Left colon (tissue), 2 donors: ENCODE measurements at places on chromosomes 16 and 17. TPM values are rescaled to one million over a fixed set of nuclear protein-coding genes. Genes with fewer than 3 reads are reported as not detected.

The SCIMP gene
- 0.64 TPM for total RNA-seq

The CCL18 gene
- 0.85 TPM for total RNA-seq

The TOM1L1 gene
- total RNA-seq = 69.1 TPM

The MYH8 gene
- total RNA-seq = not detected

The KSR1 gene
- total RNA-seq = 29.1 TPM

The RUNDC3A gene
- 1.5 TPM for total RNA-seq

The PROCA1 gene
- total RNA-seq = 1.4 TPM

The DHRS7C gene
- total RNA-seq = 0.31 TPM

The TBC1D3E gene
- not detected for total RNA-seq

The CEP295NL gene
- total RNA-seq = 1.3 TPM

The KRTAP9-8 gene
- total RNA-seq = not detected

The MT1H gene
- total RNA-seq = 80.9 TPM

The NPTX1 gene
- total RNA-seq = 0.12 TPM

The CCL5 gene
- total RNA-seq = 4.4 TPM

The TP53TG3B gene
- not detected for total RNA-seq

The FSCN2 gene
- total RNA-seq = 2.3 TPM

The ZNF207 gene
- 143 TPM for total RNA-seq

The TBC1D3D gene
- 0.53 TPM for total RNA-seq

The CRHR1 gene
- total RNA-seq = not detected

The CDH11 gene
- total RNA-seq = 4.4 TPM

The FAM171A2 gene
- 0.24 TPM for total RNA-seq

The MYL4 gene
- not detected for total RNA-seq

The KRTAP9-2 gene
- not detected for total RNA-seq

The NETO2 gene
- 3.0 TPM for total RNA-seq

The TEKT1 gene
- not detected for total RNA-seq

The SMTNL2 gene
- 0.25 TPM for total RNA-seq

The C16orf92 gene
- total RNA-seq = not detected

The MYH2 gene
- total RNA-seq = not detected

The KAT8 gene
- 61.6 TPM for total RNA-seq

The ZNF624 gene
- 3.7 TPM for total RNA-seq

The TTLL6 gene
- 14.3 TPM for total RNA-seq

The GAS2L2 gene
- total RNA-seq = 0.08 TPM

The IRX5 gene
- not detected for total RNA-seq

The RPUSD1 gene
- total RNA-seq = 24.1 TPM

The PRSS27 gene
- 0.76 TPM for total RNA-seq

The SAMD14 gene
- 0.92 TPM for total RNA-seq

The MPV17L gene
- total RNA-seq = 7.5 TPM

The ANKRD40CL gene
- 75.8 TPM for total RNA-seq

The CNTD1 gene
- total RNA-seq = 2.4 TPM

The KRTAP2-2 gene
- not detected for total RNA-seq

The SEC14L5 gene
- total RNA-seq = 1.8 TPM

The CBX2 gene
- 0.78 TPM for total RNA-seq

The KRTAP16-1 gene
- total RNA-seq = not detected

The OR3A3 gene
- not detected for total RNA-seq

The GCGR gene
- total RNA-seq = 0.14 TPM

The SYNGR2 gene
- 173 TPM for total RNA-seq

The POLR3K gene
- 10.9 TPM for total RNA-seq

The OR1F1 gene
- not detected for total RNA-seq

The P3H4 gene
- total RNA-seq = 10.7 TPM

The MEFV gene
- 0.37 TPM for total RNA-seq

The MMP2 gene
- 57.5 TPM for total RNA-seq

The TGFB1I1 gene
- 42.8 TPM for total RNA-seq

The OGFOD3 gene
- 28.8 TPM for total RNA-seq

The CCT6B gene
- total RNA-seq = 0.89 TPM

The FBXL19 gene
- total RNA-seq = 24.4 TPM

The PNMT gene
- 0.73 TPM for total RNA-seq
